Cortex of kidney (tissue), 1 donor: ENCODE measurements at places on chromosomes 2 and 18.

GRCh38 chr18:35478520-35479435 lies 19.0 kb downstream of the INO80C start:
- DNase-seq: no peak

DNA sequence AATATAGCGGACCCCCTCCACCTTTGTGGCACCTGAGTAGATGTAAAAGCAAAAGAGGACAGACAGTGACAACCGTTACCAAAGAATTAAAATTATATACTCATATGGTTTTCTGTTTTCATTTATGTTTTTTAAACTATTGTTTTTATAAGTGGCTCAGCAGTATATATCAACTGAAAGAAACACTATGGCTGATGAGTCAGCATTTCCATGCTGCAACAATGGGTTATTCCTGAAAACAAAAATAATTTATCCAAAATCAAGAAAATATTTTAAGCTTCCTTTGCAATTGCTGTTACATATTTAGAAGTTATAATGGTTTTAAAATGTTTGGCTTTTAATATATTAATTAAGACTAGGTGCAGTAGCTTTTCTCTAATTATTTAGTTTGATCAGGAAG lies 17.7 kb downstream of the MRPS9 start:
- no peak for DNase-seq

DNA sequence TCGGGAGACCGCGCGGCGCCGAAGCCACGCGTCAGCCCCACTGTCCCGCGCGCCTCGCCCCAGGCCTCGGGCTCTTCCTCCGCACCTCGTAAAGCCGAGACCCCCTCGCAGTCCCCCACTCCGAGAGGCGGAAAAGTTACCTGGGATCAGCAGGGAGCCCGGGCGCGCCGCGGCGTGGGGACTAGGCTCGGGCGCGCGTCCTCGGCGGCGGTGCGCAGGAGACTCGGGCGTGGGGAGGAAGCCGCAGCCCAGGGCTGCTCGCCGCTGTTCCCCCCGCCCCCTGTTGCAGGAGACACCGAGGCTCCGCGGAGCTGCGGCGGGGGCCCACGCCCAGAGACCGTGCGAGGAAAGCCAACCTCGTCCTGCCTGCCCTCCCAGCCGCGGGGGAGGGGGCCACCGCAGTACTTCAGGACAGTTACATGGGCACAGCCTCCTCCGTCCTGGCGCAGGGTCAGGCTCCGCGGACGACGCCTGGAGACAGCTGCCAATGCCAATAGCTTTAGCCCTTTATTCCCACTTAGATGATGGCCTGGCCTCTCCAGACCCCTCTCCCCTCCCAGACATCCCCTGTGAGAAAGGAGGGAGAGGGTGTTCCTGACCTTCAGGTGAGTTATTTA lies at the start of gene EPB41L3:
EPB41L3 (minus strand) TSS at position 225 of the 617 bp plus-strand sequence. CDS start 54,814 bp downstream, outside the sequence.
- DNase-seq: no peak

GRCh38 chr2:120224256-120224655 lies 1.1 kb upstream of the TMEM185B start:
- DNase-seq: no peak

DNA sequence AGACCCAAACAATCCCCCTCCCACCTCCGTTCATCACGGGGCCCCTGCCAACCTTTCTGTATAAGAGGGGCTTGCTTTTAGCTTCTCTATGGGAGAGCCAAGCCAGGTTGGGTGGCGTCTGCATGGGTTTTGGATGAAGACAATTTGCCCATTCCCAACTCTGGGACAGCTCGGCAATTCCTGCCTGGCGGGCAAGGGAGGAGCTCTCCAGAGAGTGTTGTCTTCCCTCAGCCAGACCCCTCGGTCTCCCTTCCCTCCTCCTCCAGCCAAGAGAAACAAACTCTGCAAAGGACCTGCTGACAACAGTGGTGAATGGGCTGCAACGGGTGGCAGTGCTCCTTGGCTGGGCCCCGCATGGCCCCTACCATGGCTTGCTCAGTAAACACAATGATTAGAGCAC lies 267.2 kb upstream of the HDAC4 start:
- DNase-seq: no peak

DNA sequence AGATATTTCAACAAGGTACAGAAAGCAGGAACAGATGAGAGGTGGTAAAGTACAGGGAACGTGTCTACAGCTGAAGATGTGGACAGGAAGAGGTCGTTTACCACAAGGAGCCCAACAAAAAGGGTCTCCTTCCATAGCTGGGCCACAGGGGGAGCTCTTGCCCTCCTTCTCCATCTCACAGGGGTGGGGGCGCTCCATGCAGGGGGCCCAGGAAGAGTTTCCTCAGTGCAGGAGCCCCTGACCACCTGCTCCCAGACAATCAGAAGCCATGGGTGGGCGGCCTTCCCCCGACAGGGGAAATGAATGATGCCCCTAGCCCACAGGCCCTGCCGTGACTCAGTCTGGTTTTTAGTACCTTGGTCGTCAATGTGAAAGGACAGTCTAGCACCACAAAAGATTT lies 163.6 kb upstream of the ZNF516 start:
- no peak for DNase-seq

GRCh38 chr18:26135548-26135947 lies 1.9 kb downstream of the PSMA8 start:
- DNase-seq: no peak

- DNase-seq: no peak
Measured at GRCh38 chr2:73283545-73284295, 558 bp downstream of the FBXO41 start.

DNA sequence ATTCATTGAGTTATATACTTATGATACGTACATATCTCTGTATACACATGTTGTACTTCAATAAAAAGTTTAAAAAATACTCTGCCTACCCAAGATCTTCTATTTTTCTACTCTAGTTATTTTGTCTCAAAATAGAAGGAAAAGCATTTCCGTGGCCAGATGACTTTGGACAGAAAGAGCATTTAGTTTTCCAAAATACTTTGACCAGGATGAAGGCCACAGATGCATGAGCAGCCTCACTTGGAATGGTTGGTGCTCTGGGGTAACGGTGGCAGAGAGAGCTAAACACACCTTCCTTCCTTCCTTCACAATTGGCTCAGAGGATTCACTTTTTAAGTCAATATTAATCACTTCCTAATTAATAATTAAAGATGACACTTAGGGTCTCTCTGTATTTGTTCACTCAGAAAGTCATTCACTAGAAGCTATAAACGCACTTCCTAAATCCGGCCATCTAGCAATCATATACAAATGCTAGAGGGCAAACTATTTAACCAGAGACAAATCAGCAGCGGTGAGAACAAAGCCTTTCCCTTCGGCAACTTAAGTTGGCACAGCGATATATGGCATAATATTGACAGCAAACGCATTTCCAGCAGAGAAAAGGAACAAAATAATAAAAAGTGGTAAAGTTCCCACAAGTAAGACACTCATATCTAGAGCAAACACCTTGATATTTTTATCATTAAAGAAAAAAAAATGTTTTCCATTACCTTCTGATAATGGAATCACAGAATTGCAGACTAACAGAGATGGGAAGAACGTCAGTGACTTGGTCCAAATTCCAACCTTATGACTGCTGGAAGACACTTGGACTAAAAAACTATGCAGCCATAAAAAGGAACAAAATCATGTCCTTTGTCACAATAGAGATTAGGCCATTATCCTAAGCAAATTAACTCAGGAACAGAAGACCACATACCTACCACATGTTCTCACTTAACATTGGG lies 55.9 kb upstream of the NARS1 start:
- no peak for DNase-seq

GRCh38 chr18:13532406-13533075 lies 193.8 kb downstream of the FAM210A start:
- no peak for DNase-seq

DNA sequence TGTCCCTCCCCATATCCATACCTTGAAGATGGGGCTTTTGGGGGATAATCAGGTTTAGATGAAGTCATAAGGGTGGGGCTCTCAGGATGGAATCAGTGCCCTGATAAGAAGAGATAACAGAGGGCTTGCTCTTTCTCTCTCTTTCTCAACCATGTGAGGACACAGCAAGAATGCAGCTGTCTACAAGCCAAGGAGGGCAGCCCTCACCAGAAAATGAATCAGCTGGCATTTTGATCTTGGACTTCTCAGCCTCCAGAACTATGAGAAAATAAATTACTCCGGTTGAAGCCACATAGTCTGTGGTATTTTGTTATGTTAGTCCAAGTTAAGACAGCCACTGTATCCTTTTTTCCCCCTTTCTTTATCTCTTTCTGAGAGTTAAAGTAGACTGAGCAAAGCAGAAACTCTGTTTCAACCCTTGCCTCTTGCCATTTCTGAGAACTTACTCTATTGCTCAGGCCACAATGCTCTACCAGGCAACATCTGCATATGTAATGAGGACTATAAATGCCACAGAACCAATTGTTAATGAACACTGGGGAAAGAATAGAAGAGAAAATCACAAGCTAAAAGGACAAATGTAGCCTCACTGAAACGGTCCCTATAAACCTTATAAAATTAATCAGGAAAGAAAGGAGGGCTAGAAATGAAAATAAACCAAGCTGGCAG lies 56.9 kb downstream of the SRBD1 start:
- DNase-seq: no peak

GRCh38 chr18:9104244-9104901 lies 1.9 kb downstream of the NDUFV2 start:
- no peak for DNase-seq

GRCh38 chr2:241788135-241788534 lies 11.5 kb downstream of the GAL3ST2 start:
- DNase-seq: no peak

- no peak for DNase-seq
Measured at GRCh38 chr2:182521453-182522404, 94.9 kb upstream of the PDE1A start.

DNA sequence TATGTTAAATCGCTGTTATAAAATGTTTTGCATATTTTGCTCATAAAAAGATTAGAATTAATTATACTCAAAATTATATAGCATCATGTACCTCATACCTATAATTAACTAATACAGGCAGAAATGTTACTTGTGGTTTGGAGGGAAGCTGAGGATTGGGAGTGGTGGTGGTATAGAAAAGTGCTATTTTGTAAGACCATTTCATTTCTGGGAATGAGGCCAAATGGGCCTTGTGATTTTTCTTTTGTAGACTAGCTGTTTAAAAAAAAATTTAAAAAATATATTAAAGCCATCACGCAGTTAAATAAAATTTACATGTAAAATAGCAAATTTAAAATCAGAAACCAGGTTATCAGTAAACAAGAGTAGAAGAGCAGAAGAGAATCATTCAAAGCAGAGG lies 560.8 kb upstream of the FAM98A start:
- DNase-seq: no peak

DNA sequence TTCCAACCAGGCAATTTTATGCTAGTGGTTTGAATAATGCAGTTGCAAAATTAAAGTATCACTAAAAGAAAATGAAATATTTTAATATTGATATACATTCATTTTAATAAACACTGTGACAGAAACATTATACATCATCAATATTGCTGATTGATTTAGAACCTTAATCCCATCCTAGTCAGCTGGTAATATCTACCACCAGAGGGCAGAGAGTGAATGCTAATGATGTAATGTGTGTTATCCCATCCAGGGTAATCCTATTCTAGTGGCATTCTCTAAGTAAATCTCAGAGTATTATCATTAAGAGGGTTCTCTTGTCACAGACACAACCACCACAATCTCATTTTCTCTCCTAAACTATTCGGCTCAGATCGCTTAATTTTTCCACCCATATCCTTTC lies 477.4 kb downstream of the CPS1 start:
- DNase-seq: no peak

- no peak for DNase-seq
Measured at GRCh38 chr2:173588931-173589369, 234.3 kb downstream of the CDCA7 start.

- DNase-seq: no peak
Measured at GRCh38 chr18:41948544-41949110, 6.4 kb upstream of the PIK3C3 start.

DNA sequence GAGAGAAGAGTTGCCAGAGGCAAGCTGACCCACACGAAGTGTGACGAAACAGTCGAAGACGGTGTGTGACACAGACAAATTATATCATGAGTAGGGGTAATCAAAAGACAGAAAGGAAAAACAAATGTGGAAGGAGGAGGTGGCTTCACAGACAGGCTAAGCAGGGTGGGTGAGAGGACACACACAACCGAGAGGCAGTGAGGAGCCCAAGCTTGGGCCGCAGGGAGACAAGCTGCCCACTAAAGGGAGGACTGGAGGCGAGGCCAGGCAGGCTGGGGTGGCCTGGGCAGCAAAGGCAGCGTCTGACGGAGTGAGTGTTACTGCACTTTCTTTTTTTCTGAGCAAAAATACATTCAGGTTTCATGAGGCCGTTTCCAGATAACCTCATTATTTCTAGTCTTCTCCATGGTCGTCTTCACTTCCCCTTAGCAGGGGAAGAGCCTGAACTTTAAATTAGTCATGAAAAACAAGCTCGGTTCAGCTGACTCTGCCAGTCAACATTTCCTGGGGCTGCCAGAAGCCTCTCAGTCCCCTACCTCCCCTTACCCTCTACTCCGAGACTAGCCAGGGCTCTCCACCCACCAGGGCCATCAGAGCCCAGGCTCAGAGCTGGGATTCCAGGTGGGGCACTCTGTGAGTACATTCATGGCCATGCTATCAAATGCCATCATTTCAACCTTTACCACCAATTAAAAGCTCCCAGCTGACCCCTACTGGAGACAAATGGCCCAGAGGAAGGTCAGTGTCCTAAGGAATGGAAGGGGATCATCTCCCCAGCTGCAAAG lies 13.8 kb upstream of the ZFP36L2 start:
- DNase-seq: no peak

DNA sequence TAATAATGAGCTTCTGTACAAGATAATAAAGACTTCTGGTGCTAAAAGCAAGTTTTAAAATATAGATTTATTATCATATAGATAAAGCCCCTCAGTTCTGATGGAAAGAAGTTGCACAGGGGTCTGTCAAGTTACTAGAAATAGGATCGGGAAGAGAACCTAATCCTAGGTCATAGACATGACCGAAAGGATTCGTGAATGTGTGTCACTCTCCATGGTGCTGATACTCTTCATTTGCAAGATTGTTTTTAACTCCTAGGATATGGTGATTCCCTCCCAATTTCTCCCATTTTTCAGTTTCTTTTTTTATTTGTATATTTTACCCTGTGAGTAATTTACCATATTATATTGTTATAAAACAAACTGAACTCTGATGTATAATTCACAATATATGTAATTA lies 58.9 kb upstream of the CTNNA2 start:
- no peak for DNase-seq

- no peak for DNase-seq
Measured at GRCh38 chr18:212780-213179, 54.4 kb downstream of the USP14 start.

- DNase-seq: no peak
Measured at GRCh38 chr2:54321047-54321446, 65.0 kb upstream of the TSPYL6 start.

GRCh38 chr2:71353248-71353647 lies 21.7 kb downstream of the ZNF638 start:
- no peak for DNase-seq

GRCh38 chr2:128812183-128812940 lies 493.7 kb upstream of the HS6ST1 start:
- no peak for DNase-seq

- no peak for DNase-seq
Measured at GRCh38 chr2:25219621-25220020, 51.2 kb upstream of the POMC start.
